Midbrain (tissue), 1 donor: ENCODE measurements at places on chromosomes 13 and 19.

DNA sequence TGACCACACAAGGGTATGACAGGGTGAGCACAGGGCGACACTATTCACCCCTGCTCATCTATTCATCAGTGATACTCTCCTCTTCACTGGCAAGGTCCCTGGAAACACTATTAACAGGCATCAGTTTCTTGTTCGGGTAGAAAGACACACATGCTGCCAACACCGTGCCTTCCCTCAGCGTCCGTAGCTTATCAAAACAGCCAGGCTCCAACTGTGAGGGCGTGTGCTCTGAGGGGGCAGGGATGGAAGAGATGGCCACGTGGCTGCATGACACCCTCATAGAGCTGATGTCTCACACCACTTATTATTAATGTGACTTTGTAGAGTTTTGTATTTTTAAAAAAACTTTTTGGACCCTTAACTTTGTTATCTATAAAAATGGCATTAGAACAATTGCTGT lies 160.3 kb downstream of the ITGBL1 start:
- no peak for DNase-seq

- DNase-seq: no peak
Measured at GRCh38 chr19:2387367-2388288, 27.6 kb downstream of the TMPRSS9 start.

DNA sequence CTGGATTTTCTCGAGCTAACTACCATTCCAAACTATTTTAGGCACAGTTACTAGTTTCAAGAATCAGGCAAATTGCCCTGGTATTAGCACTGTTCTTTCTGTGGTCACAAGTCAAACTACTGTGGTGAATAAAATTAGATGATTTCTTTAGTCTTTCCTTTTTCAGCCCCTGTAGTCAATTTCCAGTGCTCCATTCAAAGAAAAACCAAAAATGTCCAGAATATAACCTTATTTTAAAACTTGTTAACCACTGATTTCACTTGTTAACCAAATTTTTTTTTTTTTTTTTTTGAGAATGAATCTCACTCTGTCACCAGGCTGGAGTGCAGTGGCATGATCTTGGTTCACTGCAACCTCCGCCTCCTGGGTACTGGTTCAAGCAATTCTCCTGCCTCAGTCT lies 50.6 kb upstream of the USPL1 start:
- no peak for DNase-seq

- DNase-seq: no peak
Measured at GRCh38 chr13:102128216-102128810, 273.5 kb downstream of the FGF14 start.

- DNase-seq: peak; percentile 37
Measured at GRCh38 chr19:42420055-42420544, 7.1 kb downstream of the LIPE start.

GRCh38 chr19:10961073-10961860 lies 437 bp downstream of the SMARCA4 start:
- DNase-seq: no peak

- DNase-seq: no peak
Measured at GRCh38 chr19:40416918-40417642, 3.9 kb upstream of the PRX start.

DNA sequence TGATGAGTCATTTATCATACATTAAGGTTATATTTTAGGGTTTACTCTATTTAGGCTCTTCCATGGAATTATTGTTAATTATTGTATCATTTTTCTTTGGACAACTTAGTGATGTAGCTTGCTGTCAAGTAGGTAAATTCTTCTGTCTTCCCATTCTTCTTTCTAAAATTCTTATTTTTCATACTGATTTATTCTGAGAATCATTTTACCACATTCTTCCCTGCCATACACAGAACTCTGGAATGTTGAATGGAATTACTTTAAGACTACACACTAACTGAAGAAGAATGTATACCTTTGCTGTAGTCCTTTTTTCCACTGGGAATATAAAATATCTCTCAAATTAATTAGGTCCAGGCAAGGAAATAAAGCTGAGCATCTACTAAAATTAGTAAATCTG lies 24.5 kb upstream of the SLC7A1 start:
- no peak for DNase-seq

DNA sequence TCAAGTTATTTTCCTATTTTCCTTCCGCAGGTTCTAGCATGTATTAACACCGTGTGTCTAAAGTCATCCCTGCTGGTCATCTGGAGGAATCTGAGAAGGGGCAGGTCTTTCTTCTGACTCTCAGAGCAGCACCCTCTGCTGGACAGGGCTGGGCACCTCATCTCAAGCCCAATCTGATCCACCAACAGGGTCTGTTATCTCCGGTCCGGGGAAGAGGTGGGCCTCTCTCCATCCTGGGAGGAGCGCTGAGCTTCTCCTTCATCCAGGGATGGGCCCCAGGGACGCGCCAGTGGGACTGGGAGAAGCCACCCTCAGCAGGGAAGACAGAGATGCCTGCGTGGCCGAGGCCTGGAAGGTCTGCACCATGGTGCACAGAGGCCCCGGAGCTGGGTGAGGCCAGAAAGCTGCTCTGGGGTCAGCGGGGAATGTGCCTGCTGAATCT lies 26.0 kb upstream of the ZNF331 start:
- DNase-seq: peak; percentile 40

DNA sequence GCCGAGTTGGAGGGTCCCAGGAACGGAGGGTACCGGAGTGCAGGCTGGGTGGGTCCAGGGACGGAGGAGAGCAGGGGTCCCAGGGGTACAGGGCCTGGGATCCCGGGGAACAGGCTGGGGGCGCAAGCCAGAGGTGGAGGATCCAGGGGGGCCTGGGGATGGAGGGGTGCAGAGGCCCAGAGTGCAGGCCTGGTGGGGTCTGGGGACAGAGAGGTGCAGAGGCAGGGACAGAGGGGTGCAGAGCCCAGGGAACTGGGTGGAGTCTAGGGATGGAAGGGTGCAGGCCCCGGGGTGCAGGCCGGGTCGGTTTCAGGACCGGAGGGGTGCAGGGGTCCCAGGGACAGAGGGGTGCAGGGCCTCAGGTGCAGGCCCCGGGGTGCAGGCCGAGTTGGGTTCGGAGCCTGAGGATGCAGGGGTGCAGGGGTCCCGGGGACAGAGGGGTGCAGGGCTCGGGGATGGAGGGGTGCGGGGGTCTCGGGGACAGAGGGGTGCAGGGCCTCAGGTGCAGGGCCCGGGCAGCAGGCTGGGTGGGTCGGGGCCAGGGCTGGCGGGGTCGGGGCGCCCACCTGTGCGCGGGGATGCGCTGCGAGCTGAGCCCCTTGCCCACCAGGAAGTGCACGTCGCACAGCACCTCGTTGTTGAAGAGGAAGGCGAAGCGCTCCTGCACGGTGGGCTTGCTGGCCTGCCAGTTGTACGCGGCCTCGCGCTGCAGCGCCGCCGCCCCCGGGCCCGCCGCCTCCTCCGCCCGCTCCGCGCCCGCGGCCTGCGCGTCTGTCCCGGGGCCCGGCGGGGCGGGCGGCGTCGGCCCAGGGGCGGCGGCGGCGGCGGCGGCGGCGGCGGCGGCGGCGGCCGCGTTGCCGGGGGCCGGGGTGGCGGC lies 545 bp downstream of the BTBD2 start:
- DNase-seq: no peak

GRCh38 chr13:48624016-48624415 lies 29.7 kb upstream of the CYSLTR2 start:
- DNase-seq: no peak

- no peak for DNase-seq
Measured at GRCh38 chr13:104382951-104383350, 1316.7 kb upstream of the SLC10A2 start.

DNA sequence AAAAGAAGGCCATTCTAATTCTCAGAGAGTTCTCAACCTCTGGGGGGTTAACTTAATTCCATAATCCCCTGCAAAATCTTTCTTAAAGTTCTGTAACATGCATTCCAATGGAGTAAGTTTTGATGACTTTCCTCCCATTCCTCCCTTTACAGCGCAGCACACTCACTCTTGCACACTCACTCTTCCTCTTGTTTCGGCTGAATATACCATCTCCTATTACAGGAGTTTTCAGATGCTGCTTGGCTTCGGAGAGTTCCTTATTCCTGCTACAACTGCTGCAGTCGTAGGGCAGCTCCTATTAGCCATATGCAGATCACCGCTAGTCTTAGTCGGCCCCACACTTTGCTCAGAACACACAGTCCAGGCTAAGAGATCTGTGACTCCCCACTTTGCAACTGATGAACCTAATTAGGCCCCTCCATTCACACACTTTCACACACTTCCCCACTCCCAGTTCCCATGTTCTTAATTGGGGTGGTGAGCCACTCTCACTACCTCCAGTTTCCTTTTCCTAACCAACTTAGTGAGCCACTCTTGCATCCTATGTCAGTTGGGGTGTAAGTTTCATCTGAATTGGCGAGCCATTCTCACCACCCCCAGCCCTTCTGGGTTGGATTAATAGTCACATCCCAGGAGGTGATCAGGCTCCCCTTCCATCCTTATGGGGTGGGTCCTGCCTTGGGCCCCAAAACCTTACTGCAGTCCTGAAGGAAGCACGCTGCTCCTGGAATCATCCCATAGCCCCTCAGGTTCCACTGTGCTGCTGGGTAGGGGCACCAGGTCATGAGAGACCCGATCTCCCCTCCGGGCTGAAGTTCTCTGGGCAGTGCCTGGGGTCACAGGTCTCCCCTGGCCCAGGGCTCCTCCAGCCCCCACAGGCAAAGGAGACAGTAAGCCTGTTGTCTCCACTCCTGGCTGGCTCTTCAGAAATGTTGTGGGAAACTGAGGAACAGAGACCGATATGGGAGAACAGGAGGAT lies 53.9 kb downstream of the OR10H4 start:
- DNase-seq: no peak

GRCh38 chr13:95783747-95784146 lies 106.8 kb downstream of the DNAJC3 start:
- no peak for DNase-seq

DNA sequence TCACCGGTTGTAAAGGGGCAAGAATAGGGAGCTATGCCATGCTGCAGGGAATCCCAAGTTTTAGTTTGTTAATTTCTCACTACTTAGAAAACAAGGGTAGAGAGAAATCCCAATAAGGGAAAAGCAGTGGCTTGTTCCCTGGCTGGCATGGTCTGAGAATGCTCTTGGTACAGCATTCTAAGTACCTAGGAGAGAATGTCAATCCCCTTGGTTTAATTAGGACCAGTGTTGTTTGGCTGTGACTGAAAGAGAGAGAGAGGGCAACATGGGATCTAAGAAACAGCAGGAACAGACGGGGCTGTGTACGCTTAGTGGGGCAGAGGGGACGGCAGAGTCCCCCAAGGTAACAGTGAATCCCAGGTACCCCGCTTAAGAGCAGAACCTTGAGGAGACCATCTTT lies 228.8 kb downstream of the PCDH9 start:
- DNase-seq: peak; percentile 50

DNA sequence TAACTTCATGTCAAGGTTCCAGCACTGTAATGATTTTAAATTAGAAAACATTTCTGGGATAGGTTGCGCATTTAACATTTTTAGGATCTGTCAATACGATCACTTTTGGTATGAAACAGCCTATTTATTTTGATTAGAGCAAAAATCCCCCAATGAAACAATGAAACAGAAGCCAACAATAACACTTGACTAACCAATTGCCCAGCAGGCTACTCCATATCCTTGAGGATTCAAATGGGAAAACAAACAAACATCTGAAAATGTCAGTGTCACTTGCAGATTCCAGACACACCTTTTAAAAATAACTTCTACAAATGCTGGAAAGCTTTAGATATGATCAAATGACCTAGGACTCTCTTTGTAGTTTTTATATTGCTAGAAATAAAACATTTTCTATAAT lies 1412.5 kb upstream of the PRR20A start:
- DNase-seq: no peak

DNA sequence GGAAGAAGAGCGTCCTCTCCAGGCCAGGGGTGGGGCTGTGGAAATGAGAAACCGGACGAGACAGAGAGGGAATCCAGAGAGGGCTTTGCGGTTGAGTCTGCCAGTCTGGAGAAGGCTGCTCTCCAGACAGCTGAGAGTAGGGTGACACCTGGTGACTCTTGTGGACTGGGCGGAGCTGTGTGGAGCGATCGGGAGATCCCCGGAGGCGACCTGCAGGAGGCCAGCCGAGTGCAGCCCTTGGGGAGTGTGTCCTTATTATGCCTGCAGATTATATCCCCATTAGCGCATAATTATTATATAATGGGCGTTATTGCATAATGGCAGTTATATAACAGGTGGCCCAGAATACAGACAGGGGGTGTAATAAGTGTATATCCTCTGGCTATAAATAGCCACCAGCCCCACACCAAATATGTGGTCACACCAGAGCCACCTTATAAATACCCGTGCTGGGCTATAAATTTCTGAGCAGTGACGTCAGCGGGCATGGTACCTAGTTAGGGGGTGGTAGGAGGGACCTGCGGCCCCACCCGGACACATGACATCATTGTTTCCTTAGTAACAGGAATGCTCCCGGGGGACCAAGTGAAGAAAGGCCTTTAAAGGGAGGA lies 41.2 kb downstream of the NFIX start:
- DNase-seq: no peak

GRCh38 chr19:10271543-10272086 lies 695 bp downstream of the ICAM1 start:
- no peak for DNase-seq

- DNase-seq: no peak
Measured at GRCh38 chr19:18437491-18438330, at the start of gene ISYNA1. TSS of gene ISYNA1 (minus strand) at chr19:18438133. CDS start at chr19:18437979, 154 bp downstream.

DNA sequence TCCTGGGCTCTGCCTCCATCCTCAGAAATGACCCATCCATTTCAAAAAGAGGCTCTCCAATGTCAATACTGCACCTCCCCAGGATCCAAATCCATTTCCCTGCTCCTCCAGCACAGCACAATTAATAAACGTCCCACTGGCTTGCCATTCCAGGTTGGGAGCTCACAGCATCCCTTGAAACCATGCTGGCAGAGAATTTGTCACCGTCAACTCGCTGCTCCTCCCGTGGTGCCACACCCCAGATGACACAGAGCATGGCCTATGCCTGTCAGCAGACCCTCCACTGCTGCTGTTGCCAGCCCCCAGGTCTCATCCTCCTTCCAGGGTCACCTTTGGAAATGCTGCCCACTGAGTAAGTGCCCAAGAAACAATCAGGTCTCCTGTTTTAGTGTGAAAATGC lies 53.0 kb upstream of the UQCRFS1 start:
- no peak for DNase-seq

GRCh38 chr19:46426035-46426505 lies 2.7 kb downstream of the PNMA8C start:
- DNase-seq: no peak

- DNase-seq: no peak
Measured at GRCh38 chr13:102311901-102312300, 89.9 kb downstream of the FGF14 start.

DNA sequence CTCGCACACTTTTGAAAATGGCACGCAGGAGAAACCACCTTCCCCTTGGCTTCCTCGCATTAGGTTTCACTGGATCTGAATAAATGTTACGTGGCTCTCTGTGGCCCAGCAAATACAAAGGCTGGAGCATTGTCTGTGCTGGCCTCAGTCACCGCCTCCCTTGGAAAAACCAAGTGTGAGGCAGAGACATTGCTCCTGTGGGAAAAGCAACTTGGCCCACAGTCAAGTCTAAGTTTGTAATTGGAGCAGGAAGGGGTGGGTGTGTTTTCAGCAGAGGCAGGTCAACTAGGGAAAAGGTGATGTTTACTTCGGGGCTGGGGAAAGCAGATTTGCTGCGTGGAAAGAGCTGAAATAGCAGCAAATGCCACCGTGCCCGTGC lies 101.6 kb downstream of the IRS2 start:
- peak; percentile 34 for DNase-seq
